ENCODE measurements at places on chromosomes 12 and 14. TPM values are rescaled to one million over a fixed set of nuclear protein-coding genes. Genes with fewer than 3 reads are reported as not detected.

MYF5 gene
- total RNA-seq: not detected

SERPINA5 gene
- not detected for total RNA-seq

A2ML1 gene
- 0.72 TPM for total RNA-seq

EPYC gene
- not detected for total RNA-seq

RD3L gene
- total RNA-seq: not detected

STXBP6 gene
- 5.6 TPM for total RNA-seq

SLC10A1 gene
- not detected for total RNA-seq

CD9 gene
- total RNA-seq: 284 TPM

REC8 gene
- 4.6 TPM for total RNA-seq

DTD2 gene
- total RNA-seq: 29.8 TPM

KRT74 gene
- total RNA-seq: not detected

ACADS gene
- 7.2 TPM for total RNA-seq

PMEL gene
- total RNA-seq: 0.88 TPM

C12orf54 gene
- not detected for total RNA-seq

IAPP gene
- total RNA-seq: not detected

AHSA1 gene
- 96.1 TPM for total RNA-seq

Measured in placental pericyte (primary cell).